ENCODE measurements at places on chromosomes 16 and 17.

DNA sequence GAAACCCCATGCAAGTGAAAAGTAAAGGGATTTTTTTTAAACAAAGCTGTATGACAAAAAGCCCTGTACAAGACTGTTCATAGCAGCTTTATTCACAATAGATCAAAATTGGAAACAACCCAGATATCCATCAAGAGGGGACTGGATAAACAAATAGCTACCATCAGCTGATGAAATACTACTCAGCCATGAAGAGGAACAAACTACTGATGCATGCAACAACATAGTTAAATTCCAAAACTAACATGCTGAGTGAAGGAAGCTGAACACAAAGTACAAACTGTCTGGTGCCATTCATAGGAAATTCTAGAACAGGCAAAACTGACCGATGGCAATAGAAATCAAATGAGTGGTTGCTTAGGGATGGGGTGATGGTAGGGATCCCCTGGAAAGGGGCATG lies 15.1 kb downstream of the FOXJ1 start:
- no peak overlapping the region for H3K4me3 ChIP-seq
- DNase-seq = no peak
- H3K4me1 ChIP-seq = peaks cover 9% of the 10 kb centered on the region
- H3K27me3 ChIP-seq = no peaks in the 10 kb centered on the region
- H3K36me3 ChIP-seq = no peaks in the 10 kb centered on the region

DNA sequence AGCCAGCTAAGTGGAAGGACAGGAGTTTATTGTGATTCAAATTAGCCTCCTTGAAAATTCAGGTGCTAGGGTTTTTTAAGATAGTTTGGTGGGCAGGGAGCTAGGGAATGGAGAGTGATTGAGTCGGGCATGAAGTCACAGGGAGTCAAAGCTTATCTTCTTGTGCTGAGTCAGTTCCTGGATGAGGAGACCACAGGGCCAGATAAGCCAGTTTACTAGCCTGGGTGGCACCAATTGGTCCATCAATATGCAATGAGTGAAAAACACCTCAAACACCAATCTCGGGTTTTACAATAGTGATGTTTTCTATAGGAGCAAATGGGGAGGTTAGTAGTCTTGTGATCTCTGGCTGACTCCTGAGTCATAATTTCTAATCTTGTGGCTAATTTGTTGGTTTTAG lies 165.1 kb downstream of the ABCC12 start:
- no peak for DNase-seq
- H3K27me3 ChIP-seq = no peaks in the 10 kb centered on the region
- no peak overlapping the region for H3K27ac ChIP-seq
- no peak overlapping the region for H3K4me3 ChIP-seq
- H3K4me1 ChIP-seq = no peaks in the 10 kb centered on the region
- H3K36me3 ChIP-seq = no peaks in the 10 kb centered on the region

- peaks cover 7% of the 10 kb centered on the region for H3K4me1 ChIP-seq
- no peak overlapping the region for H3K4me3 ChIP-seq
These were observed 124.7 kb downstream of the SNX11 start for GRCh38 chr17:48231995-48232959.

DNA sequence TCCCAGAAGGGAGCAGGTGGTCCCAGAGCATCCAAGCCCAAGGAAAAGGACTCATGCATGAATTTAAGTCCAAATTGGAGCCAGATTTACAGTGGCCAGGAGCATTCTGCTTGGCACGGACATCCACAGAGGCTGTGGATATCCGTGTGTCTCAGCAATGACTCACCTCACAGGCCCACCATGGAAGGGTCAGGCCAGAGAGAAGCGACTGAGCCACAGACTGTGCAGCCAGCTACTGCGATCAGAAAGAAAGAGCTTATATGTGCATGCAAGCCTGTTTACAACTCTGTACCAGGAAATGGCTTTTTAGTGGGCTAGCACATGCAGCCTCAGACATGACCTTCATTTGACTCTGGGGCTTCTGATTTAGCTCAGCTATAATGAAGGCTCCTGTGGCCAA lies 231.0 kb downstream of the C16orf95 start:
- no peaks in the 10 kb centered on the region for H3K4me1 ChIP-seq
- no peaks in the 10 kb centered on the region for H3K36me3 ChIP-seq
- H3K4me3 ChIP-seq = no peak overlapping the region

DNA sequence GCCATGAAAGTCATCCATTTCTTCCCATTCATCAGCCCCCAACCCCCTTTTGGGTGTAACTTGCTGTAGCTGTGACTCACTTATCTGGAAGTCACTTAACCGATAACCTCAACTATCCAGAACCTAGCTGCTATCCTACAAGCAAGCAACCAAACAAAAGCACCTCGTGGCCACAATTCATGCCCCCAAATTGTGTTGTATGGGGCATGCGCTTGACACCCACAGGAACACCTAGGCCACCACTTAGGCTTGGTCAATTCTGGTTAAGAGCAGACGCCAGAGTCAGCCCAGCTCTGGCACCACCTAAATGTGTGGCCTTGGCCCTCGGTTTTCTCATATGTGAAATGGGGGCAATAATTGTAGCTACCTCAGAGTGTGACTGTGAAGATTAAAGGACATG lies 3.7 kb downstream of the PIK3R5 start:
- H3K27me3 ChIP-seq = no peaks in the 10 kb centered on the region
- H3K4me1 ChIP-seq = peaks cover 85% of the 10 kb centered on the region
- peak overlapping the region; percentile 98 for H3K4me3 ChIP-seq

DNA sequence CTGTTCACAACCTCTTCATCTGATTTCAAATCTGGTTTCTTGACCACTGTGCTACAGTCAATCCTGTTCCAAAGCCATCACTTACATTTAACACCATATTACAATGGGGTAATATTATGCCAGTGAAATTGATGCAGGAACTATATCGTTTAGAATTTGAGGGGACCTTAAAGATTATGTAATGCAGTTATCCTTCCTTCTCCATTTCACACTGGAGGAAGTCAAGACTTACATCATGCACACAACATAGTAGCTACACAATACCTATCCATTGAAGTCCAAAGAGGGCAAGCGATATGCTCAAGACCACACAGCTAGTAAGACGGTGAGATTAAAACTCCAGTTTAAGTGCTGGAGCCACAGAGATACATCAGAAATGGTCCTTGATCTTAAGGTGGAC lies 16.8 kb downstream of the NOG start:
- H3K27ac ChIP-seq = no peak overlapping the region
- H3K36me3 ChIP-seq = no peaks in the 10 kb centered on the region
- H3K27me3 ChIP-seq = peaks cover 1% of the 10 kb centered on the region
- no peak for DNase-seq
- peaks cover 3% of the 10 kb centered on the region for H3K4me1 ChIP-seq

DNA sequence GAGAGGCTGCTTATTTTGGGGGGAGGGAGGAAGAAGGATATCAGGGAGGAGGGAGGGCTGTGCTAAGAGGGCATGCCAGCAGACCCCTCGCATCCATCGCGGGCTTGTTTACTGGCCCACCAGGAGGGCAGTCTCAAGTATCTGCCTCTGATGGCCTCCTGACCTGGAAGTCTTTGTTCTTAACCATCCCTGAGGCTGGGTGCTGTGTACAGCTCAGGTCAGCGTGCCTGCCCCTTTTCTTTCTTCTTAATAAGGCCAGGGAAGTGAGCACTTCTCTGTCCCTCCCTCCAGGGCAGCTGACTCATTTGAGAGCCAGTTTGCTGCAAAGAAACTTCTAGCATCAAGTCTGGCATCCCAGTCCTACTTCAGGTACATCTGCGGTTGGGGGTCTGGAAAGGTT lies 157.0 kb downstream of the CCDC182 start:
- no peaks in the 10 kb centered on the region for H3K36me3 ChIP-seq
- no peak overlapping the region for H3K27ac ChIP-seq
- no peaks in the 10 kb centered on the region for H3K4me1 ChIP-seq
- no peak overlapping the region for H3K4me3 ChIP-seq

GRCh38 chr17:20059728-20060188 lies 50.6 kb downstream of the SPECC1 start:
- no peak overlapping the region for H3K4me3 ChIP-seq
- no peaks in the 10 kb centered on the region for H3K4me1 ChIP-seq
- DNase-seq = no peak
- no peaks in the 10 kb centered on the region for H3K36me3 ChIP-seq
- no peak overlapping the region for H3K27ac ChIP-seq
- peaks cover 3% of the 10 kb centered on the region for H3K27me3 ChIP-seq

- no peak overlapping the region for H3K4me3 ChIP-seq
- no peaks in the 10 kb centered on the region for H3K27me3 ChIP-seq
- peaks cover 35% of the 10 kb centered on the region for H3K4me1 ChIP-seq
- no peaks in the 10 kb centered on the region for H3K36me3 ChIP-seq
These were observed 2.3 kb upstream of the NT5M start for GRCh38 chr17:17300624-17301568.

GRCh38 chr17:32503251-32504165 lies 16.7 kb downstream of the CDK5R1 start:
- H3K27ac ChIP-seq = peak overlapping the region; percentile 85
- H3K36me3 ChIP-seq = no peaks in the 10 kb centered on the region
- no peaks in the 10 kb centered on the region for H3K27me3 ChIP-seq
- peaks cover 54% of the 10 kb centered on the region for H3K4me1 ChIP-seq
- DNase-seq = peak; percentile 90
- H3K4me3 ChIP-seq = peak overlapping the region; percentile 75

DNA sequence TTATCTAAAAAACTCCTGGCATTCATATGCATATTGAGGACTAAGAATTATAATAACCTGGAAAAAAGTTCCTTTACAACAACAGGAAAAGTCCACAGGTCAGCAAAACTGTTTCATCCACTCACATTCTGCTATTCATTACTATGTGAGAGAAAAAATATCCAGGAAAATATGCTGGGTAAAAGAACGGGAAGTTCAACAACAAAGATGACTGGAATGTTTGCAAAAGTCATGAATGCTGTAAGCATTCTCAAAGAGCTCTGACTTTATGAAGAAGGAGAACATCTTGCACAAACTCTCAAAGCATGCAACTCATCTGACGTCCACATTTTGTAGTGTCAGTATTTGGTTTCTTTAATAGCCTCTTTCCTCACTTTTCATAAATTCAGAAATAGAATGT lies 56.9 kb upstream of the ALDH3A1 start:
- no peaks in the 10 kb centered on the region for H3K4me1 ChIP-seq
- H3K4me3 ChIP-seq = no peak overlapping the region
- no peak overlapping the region for H3K27ac ChIP-seq
- H3K27me3 ChIP-seq = no peaks in the 10 kb centered on the region

GRCh38 chr16:982145-983043 lies 824 bp downstream of the SOX8 start:
- H3K36me3 ChIP-seq = no peaks in the 10 kb centered on the region
- DNase-seq = no peak
- H3K27ac ChIP-seq = no peak overlapping the region
- H3K4me1 ChIP-seq = peaks cover 17% of the 10 kb centered on the region
- H3K4me3 ChIP-seq = no peak overlapping the region

GRCh38 chr17:34307110-34307509 lies 12.1 kb upstream of the CCL8 start:
- H3K27me3 ChIP-seq = peaks cover 4% of the 10 kb centered on the region
- H3K36me3 ChIP-seq = no peaks in the 10 kb centered on the region
- H3K27ac ChIP-seq = no peak overlapping the region
- DNase-seq = no peak
- no peak overlapping the region for H3K4me3 ChIP-seq
- no peaks in the 10 kb centered on the region for H3K4me1 ChIP-seq
